H1 (cell line): ENCODE measurements at places on chromosomes 5 and 9. TPM values are rescaled to one million over a fixed set of nuclear protein-coding genes. Genes with fewer than 3 reads are reported as not detected.

The ENTREP1 gene
- total RNA-seq = 22.8 and 25.0 TPM in 2 replicates

The ADAMTS12 gene
- total RNA-seq = 12.3 and 12.8 TPM in 2 replicates

The PIP5K1B gene
- total RNA-seq = 6.1 and 7.7 TPM in 2 replicates

The FBP1 gene
- total RNA-seq = 1.0 and 2.2 TPM in 2 replicates

The PCDHGA5 gene
- total RNA-seq = 1.0 and 1.3 TPM in 2 replicates

The NXNL2 gene
- total RNA-seq = 1.9 and 2.1 TPM in 2 replicates

The OR1K1 gene
- total RNA-seq = not detected in 2 replicates

The KLF4 gene
- 2.8 and 3.1 TPM in 2 replicates for total RNA-seq

DNA sequence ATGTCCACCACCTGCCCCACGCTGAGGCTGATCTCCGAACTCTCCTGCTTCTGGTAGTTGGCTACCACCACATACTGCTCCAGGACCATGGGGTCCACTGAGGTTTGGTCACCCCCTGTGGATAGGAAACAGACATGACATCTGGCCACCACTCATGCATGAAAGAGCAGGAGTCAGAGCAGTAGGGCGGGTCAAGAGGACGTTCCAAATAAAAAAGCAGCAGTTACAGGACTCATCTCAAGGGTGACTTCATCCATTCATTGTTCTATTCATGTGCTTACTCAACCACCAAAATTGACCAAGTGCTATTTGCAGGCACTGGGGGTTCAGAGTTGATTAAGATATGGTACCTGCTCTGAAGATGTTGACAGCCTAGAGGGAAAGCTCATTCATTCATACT, 79.2 kb upstream of the UBTD2 start:
- H3K4me1 ChIP-seq = no peaks in the 10 kb centered on the region
- H3K27ac ChIP-seq = no peak overlapping the region
- peaks cover 4% of the 10 kb centered on the region; the same call in 1 of the 2 replicates for H3K36me3 ChIP-seq
- H3K4me3 ChIP-seq = no peak overlapping the region
- no peaks in the 10 kb centered on the region for H3K27me3 ChIP-seq

DNA sequence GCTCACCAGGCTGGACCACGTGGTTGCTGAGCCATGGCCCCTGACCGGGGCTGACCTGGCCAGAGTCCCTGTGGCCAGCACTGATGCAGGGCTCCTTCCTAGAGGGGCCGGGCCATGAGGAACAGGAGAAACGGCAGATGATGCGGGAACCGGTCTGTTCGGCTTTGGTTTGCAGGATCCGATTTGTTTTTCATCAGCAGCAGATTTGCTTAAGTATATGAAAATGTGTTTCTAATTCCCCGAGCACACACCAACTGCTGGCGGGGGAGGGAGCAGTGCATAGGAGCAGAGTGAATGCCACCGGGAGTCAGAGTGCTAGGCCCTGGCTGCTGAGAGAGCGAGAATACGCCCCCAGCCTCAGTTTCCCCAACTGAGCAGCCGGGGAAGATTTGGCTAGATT, 13.6 kb downstream of the NTNG2 start:
- H3K27ac ChIP-seq = no peak overlapping the region
- no peak overlapping the region for H3K4me3 ChIP-seq
- no peaks in the 10 kb centered on the region for H3K36me3 ChIP-seq
- H3K4me1 ChIP-seq = no peaks in the 10 kb centered on the region
- no peak for DNase-seq
- no peaks in the 10 kb centered on the region for H3K27me3 ChIP-seq

GRCh38 chr5:5042806-5043205, 97.3 kb upstream of the ADAMTS16 start:
- no peak for DNase-seq
- H3K27me3 ChIP-seq = no peaks in the 10 kb centered on the region
- no peaks in the 10 kb centered on the region for H3K4me1 ChIP-seq
- H3K36me3 ChIP-seq = no peaks in the 10 kb centered on the region
- no peak overlapping the region for H3K4me3 ChIP-seq

DNA sequence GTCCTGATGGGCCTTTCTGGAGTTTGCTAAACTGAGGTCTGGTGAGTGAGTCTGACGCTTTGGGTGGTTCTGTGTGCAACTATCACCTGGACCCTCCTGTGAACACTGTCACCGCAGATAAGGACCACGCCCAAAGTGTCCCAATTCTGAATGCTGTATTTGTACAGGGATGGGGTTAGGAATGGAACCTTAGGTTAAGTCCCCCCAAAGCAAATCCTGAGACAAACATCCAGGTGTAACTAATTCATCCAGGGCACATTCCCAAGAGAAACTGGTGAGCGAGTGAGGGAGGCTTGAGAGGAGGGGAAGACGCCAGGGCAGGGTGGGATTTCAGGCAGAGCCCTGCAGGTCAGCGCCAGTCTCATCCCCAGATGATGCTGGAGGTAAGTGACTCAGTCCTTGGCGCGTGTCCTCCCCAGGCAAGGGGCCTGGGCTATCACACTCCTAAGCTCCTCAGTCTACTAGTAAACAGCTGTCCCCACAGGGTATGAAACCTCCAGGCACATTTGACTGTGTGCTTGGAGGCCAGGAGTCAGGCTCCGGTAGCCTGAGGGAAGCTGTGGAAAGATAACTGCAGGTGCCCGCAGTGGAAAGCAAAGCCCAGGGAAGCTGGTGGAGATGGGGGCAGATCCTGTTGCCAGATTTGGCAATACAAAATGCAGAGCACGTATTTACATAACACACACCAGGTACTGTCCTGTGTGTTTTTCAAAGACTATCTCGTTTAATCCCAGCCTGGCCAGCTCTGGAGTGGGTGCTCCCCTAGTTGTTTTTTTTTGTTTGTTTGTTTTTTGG, 66.7 kb downstream of the IL6ST start:
- no peaks in the 10 kb centered on the region for H3K27me3 ChIP-seq
- no peaks in the 10 kb centered on the region for H3K36me3 ChIP-seq
- H3K27ac ChIP-seq = no peak overlapping the region
- peak; percentile 37 for DNase-seq

DNA sequence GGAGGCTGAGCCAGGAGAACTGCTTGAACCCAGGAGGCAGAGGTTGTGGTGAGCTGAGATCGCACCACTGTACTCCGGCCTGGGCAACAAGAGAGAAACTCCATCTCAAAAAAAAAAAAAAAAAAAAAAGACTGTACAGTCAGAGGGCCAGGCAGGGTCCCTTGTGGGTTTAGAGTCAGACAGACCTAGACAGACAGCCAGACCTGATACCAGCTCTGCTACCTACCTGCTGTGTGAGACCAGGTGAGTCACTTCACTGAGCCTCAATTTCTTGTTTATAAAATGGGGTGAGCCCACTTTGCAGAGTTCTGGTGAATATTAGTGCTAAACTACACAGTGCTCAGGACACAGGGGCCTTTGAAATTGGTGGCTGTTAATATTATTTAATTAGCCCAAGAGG, 19.7 kb downstream of the TRIM14 start:
- H3K27me3 ChIP-seq = no peaks in the 10 kb centered on the region
- no peak overlapping the region for H3K4me3 ChIP-seq
- 0 out of 2 replicates have a peak, but pooled peaks cover 3% of the 10 kb centered on the region for H3K36me3 ChIP-seq
- DNase-seq = no peak
- no peak overlapping the region for H3K27ac ChIP-seq

GRCh38 chr5:9297134-9297533, 248.7 kb downstream of the SEMA5A start:
- no peaks in the 10 kb centered on the region for H3K27me3 ChIP-seq
- H3K4me3 ChIP-seq = no peak overlapping the region
- no peaks in the 10 kb centered on the region for H3K4me1 ChIP-seq
- DNase-seq = no peak
- no peak overlapping the region for H3K27ac ChIP-seq

- no peak overlapping the region for H3K27ac ChIP-seq
- no peak for DNase-seq
- H3K36me3 ChIP-seq = no peaks in the 10 kb centered on the region
- H3K4me3 ChIP-seq = no peak overlapping the region
- no peaks in the 10 kb centered on the region for H3K4me1 ChIP-seq
Measured at GRCh38 chr9:85703398-85703797, 38.4 kb downstream of the AGTPBP1 start.

GRCh38 chr5:38803246-38803645, 42.6 kb upstream of the OSMR start:
- no peaks in the 10 kb centered on the region for H3K4me1 ChIP-seq
- H3K4me3 ChIP-seq = no peak overlapping the region
- no peak for DNase-seq

DNA sequence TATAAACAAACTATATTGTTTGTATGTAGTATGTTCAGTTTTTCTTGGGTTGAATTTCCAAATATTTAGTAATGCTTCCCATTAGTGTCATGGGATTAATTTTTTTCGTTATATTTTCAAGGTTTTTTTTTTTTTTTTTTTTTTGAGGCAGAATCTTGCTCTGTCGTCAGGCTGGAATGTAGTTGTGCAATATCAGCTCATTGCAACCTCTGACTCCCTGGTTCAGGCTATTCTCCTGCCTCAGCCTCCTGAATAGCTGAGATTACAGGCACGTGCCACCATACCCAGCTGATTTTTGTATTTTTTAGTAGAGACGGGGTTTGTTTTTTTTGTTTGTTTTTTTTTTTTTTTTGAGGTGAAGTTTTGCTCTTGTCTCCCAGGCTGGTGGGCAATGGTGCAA, 10.6 kb downstream of the DDX46 start:
- no peak overlapping the region for H3K4me3 ChIP-seq
- no peaks in the 10 kb centered on the region for H3K4me1 ChIP-seq
- peaks cover 19% of the 10 kb centered on the region; the same call in 1 of the 2 replicates for H3K36me3 ChIP-seq
- H3K27ac ChIP-seq = no peak overlapping the region

DNA sequence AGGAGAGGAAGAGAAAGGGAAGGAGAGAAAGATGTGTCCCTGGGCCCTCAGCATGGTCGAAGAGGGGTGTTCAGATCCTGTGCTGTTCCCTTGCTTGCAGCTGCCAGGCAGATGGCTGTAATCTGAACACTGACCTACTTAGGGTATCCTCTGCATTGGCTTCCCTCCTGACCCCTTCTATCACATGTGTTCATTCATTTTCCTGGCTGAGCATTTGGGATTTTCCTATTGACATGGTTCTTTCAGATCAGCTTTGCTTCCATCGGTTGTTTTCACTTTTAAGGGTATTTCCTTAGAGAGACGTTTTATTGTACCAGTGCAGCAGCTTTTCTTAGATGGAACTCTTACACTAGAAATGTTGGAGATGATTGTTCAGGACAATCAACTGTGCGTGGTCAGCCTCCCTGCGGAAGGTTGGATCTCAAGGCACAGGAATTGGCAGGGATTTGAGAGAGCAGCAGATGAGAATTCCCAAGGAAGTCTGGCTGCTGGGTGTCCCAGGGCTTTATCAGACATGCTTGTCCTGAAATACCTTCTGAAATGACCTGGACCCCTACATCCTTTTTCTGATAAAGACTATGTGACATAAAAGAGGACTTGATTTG, 26.0 kb downstream of the ACTBL2 start:
- H3K27me3 ChIP-seq = no peaks in the 10 kb centered on the region
- no peak overlapping the region for H3K4me3 ChIP-seq
- no peak overlapping the region for H3K27ac ChIP-seq
- no peaks in the 10 kb centered on the region for H3K4me1 ChIP-seq
- H3K36me3 ChIP-seq = no peaks in the 10 kb centered on the region

GRCh38 chr5:147346006-147346561, 111.3 kb downstream of the STK32A start:
- H3K4me1 ChIP-seq = no peaks in the 10 kb centered on the region
- no peak overlapping the region for H3K27ac ChIP-seq
- no peak overlapping the region for H3K4me3 ChIP-seq
- H3K36me3 ChIP-seq = no peaks in the 10 kb centered on the region
- no peaks in the 10 kb centered on the region for H3K27me3 ChIP-seq

DNA sequence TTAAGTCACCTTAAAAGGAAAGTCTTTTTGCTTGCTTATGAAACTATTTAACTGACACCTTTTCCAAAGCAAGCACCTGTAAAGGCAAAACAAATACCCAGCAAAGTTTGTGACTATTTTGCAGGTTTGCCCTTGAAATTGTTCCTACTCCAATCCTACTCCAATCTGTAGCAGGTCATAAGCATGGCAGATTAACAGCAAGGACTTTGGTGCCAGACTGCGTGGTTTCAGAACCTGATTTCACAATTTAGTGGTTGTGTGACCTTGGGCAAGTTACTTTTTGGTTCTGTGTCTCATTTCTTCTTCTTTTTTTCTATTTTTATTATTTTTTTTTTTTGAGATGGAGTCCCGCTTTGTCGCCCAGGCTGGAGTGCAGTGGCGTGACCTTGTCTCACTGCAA, 282.1 kb downstream of the RFX3 start:
- H3K36me3 ChIP-seq = no peaks in the 10 kb centered on the region
- no peak overlapping the region for H3K27ac ChIP-seq
- DNase-seq = no peak
- H3K4me1 ChIP-seq = peaks cover 5% of the 10 kb centered on the region
- H3K4me3 ChIP-seq = no peak overlapping the region

DNA sequence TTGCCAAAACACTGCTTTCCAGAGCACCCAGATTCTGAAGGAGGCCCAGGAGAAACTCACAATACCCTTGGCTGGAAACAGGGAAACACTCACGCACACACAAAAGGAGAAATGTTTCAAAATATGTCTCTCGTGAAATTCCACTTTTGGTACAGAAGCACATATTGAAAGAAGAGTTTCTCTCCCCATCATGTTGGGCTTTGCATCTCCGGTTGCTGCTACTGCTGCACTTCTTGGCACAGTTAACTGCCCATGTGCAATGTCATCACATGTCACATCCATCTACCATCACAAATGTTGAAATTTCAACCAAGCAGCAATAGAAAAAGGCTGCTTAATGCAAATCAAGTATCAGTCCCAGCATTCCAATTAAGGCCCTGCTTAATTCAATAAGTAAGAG, 72.1 kb downstream of the ABCA1 start:
- no peak for DNase-seq
- no peaks in the 10 kb centered on the region; the same call in none of the 2 replicates for H3K36me3 ChIP-seq
- H3K27me3 ChIP-seq = no peaks in the 10 kb centered on the region
- no peak overlapping the region for H3K4me3 ChIP-seq

DNA sequence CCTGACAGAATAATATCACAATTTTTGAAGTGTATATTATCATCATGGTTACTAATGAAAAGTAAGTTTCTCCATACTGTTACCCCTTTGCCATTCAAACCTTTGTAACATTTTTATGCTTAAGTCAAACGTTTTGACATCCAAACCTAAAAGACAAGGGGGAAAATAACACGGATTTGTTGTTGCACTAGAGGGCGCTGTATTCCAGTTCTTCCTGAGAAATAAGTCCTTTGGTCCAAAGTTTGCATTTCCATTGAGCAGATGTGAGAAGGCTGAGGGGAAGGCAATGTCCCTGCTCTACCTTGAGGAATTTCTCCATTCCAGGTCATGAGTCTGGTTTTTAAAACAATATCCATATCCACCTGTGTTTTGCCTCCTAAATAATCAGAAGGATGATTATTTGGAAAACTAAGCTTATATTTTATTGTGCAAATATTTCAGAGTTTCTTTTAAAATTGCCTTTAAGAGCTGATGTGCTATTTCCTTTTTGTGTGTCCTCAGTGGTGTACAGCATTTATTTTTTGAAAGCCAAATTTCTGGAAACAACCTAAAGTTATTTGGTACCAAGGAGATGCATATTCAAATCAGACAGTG, 9.7 kb downstream of the LECT2 start:
- DNase-seq = no peak
- no peaks in the 10 kb centered on the region for H3K36me3 ChIP-seq
- no peaks in the 10 kb centered on the region for H3K27me3 ChIP-seq
- H3K27ac ChIP-seq = no peak overlapping the region
- H3K4me3 ChIP-seq = no peak overlapping the region
